ENCODE measurements at places on chromosomes 1 and 21.

DNA sequence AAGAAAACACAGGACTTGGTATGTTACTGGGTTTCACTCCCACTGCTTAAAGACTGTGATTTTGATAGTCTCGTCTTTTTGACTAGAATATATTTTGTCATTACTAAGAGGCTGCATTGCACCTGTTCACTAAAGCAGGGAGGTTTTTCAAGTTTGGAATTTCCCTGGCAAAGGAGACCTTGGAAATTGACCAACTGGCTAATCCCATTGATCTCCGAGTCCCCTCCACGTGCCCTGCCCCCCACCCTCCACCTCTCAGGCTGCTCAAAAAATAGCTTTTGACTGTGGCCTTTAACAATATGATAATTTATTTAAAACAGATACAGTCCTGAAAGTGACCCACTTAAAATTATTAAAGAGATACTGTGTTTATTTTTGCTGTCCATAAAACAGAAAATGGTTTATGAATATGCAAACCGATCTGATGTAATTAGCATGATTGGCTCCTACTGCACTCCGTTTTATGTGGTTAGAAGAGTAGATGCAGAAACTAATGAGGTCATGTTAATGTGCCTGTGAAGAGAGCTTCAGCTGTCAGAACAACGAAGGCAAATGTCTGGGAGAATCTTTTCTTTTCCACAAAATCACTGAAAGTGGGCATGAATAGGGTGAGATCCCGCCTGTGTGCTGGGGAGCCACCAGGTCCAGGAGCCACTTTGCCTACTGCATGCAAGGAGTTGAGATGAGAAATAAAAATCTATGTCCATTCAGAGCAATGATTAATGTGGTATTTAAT, 361.5 kb downstream of the RRAGC start:
- DNase-seq, result no peak

- no peak for DNase-seq
Observed at GRCh38 chr1:7374563-7375160, 396.4 kb upstream of the VAMP3 start.

DNA sequence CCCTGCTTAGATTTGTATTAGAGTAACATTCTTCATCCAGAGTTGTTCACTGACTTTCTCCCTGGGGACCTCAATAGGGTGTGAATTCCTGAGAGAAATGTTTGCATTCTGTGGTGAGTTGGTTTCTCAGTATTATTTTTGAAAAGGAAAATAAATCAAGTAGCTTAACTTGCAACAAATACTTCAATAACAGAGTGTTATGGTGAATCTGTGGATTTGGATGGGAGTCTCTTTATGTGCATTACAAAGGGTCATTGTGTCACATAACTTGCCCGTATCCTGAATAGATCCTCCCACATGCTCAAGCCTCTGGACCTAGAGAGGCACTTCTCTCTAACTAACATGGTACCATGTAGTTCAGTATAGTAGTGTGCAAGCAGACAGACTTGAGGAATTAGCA, 68.4 kb upstream of the IPO9 start:
- DNase-seq, result no peak

- DNase-seq, result no peak
Observed at GRCh38 chr21:36915014-36915695, 51.3 kb downstream of the HLCS start.

DNA sequence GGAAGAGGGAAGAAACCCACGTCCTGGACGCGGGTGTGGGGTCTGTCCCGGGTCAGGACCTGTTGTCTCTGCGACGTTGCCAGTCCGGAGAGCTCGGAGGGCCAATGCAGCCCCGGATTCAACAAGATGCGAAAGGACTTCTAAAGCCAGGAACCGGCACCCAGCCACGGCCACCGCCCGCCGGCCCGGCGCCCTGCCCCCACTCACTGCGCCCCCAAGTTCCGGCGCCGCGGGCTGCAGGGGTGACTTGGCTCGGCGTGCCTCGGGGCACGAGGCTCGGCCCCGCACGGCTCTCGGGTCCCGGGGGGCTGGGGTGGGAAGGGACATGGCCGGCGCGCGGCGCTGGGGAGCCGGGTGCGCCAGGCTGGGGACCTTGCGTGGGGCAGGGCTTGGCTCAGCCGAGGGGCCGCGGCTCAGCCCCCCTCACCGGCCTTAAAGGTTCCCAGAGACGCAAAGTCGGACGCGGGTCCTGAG, 51.8 kb upstream of the H6PD start:
- peak; percentile 12 for DNase-seq

DNA sequence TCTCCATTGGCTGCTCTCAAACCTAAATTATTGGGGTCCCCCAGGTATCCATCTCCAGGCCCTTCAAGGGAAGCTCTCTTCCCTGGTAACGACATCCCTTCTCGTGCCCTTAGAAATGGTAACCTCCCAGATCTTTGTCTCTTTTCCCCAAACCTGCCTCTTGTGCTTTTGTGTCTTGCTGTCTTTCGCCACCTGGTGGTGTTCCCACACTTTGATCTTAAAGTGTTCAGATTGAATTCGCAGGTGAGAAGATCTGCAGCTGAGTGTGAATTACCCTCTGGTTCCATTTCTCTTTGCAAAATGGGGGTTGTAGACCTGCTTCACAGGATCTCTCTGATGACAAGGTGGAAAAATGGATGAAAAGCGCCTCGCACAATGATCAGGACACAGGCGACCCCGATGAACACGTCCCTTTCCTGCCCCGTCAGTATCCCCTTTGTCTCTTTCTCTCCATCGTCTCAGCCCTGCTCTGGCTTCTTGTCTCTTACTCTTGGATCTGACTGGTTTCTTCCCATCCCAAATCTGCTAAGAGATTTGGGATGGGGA, 53.1 kb downstream of the DOP1B start:
- DNase-seq, result peak; percentile 71

DNA sequence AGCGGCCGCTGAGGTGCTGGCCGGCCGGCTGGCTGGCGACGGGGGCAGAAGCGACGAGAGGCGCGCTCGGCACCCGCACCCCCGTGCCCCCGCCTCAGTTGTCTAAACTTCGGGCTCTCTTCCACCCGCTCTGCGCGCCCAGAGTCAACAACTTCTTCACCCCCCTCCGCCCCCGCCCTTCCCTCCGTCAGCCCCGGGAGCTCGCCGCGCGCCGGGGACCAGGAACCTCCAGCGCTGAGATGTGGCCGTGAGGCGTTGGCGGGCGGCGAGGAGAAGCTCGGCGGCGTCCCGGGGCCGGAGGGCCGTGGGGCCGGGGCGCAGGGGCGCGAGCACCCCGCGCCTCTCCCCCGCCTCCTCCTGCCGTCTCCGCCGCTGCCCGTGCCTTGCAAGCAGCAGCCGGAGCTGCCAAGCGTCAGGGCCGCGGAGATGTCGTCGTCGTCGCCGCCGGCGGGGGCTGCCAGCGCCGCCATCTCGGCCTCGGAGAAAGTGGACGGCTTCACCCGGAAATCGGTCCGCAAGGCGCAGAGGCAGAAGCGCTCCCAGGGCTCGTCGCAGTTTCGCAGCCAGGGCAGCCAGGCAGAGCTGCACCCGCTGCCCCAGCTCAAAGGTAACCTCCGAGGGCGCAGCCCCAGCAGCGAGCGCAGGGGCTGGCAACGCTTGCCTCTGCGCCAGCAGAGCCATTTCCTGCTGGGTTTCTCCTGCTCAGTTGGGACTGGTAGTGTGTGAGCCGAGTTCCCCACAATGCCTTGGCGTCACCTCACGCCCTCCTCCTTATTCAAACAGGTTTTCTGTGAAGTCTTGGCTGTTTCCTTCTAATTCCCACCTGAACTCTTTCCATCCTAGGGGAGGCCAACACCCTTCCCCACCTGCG, 710 bp downstream of the PPP2R5A start:
- peak; percentile 70 for DNase-seq

DNA sequence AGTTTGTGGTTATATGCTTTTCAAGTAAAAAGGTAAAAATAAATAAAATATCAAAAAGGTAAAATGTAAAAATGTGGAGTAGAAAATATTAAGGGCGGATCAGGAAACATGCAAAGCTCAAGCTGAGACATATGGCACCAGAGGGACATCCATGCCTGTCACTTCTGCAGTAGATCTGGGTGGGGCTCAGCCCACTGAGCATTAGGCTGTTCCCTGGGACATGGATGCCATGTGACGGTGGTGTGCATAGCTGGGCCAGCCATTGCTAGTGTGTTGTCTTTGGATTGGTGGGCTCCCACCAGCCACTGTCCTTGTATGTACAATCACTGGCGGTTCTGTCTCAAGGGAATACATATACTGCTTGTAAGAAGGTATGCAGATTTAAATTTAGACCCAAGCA, 3.0 kb downstream of the TTC13 start:
- no peak for DNase-seq

GRCh38 chr1:23380719-23381118, 11.1 kb upstream of the ZNF436 start:
- DNase-seq, result no peak

GRCh38 chr1:20349561-20349960, 58.9 kb downstream of the VWA5B1 start:
- DNase-seq, result no peak

GRCh38 chr1:155813672-155814071, 43.3 kb downstream of the GON4L start:
- no peak for DNase-seq

GRCh38 chr21:31136891-31137290, 98.6 kb upstream of the KRTAP19-8 start:
- no peak for DNase-seq

DNA sequence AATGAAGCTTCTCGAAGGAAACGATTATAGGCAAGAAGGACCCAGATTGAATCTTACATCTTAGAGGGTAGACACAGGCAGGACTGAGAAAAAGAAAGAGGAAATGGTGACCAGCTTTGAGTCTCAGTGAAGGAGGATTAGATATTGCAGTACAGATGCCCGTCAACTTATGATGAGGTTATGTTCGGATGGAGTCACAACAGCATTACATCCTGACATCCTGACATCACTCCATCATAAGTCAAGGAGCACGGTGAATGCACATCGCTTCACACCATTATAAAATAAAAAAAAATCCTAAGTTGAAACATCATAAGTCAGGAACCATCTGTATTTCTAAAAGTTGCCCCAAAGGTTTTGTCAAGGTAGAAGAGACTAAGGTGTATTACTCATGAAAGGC, 312.3 kb upstream of the PLXNA2 start:
- no peak for DNase-seq

- DNase-seq, result no peak
Observed at GRCh38 chr1:214372092-214372491, 91.1 kb downstream of the SMYD2 start.

GRCh38 chr1:101264697-101265096, 27.9 kb downstream of the S1PR1 start:
- DNase-seq, result peak; percentile 47

GRCh38 chr21:38329162-38329561, 72.4 kb downstream of the KCNJ15 start:
- DNase-seq, result no peak

DNA sequence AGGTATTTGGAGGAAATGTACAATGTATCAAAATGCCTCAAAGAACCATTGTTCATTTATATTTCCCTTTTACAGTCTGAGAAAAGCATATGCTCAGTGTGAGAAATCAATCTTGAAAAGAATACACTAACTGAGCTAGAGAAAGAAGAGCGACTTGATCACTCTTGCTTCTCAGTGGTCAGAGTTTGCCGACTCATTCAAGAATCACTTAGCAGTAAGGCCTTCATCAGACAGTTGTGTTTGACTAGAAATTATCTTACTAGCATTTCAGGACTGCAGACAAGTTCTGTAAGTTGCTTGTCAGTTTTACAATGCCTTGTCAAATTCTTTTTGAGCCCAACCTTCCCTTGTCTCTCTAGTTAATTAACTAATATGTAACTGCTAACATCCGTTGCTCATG, 12.9 kb downstream of the RGS18 start:
- no peak for DNase-seq

DNA sequence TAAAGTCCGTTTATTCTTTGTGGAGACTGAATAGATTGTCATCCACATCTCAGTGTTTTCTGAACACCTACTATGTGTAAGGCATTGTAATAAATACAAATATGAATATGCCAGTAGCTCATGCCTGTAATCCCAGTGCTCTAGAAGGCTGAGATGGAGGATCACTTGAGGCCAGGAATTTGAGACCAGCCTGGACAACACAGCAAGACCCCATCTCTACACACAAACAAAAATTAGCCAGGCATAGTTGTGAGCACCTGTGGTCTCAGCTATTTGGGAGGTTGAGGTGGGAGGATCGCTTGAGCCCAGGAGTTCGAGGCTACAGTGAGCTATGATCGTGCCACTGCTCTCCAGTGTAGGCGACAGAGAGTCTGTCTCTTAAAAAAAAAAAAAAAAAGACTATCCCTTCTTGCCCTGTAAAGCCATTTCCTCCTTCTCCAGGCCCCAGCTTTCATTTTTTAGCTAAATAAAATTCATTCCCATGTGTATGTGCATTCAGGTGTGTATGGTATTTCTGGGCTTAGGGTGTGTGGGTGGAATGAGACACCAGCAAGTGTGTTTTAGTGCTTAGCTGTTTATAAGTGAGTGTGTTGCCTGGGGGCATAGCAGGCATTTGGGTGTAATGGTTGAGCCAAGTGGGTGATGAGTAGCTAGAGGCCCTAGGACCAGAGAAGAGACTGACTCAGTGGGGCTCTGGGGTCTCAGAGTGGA, 7.8 kb downstream of the CELSR2 start:
- DNase-seq, result no peak

DNA sequence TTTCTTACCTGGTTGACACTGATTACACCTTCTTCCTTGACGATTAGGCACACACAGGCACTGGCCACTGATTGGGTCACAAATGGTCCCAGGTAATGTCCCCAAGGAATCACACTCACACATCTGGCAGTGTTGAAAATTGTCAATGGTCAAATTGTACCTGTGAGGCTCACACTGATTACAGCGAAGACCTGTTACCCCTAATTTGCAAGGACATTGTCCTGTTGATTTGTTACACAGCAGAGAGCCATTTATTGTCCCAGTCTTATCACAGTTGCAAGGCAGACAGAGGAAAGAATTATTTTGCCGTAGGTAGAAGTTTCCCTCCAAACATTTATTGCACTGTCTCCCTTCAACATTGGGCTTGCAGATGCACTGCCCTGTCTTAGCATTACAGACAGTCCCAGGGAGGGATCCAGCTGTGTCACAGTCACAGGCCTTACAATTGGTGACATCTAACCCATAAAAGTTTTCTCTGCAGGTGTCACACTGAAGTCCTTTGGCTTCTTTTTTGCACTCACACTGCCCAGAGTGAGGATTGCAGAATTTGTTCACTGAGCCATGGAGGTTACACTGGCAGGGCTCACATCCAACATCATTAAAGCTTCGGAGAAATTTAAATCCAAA, 176.6 kb downstream of the USH2A start:
- DNase-seq, result no peak

GRCh38 chr1:58966103-58966916, 182.5 kb upstream of the JUN start:
- no peak for DNase-seq

DNA sequence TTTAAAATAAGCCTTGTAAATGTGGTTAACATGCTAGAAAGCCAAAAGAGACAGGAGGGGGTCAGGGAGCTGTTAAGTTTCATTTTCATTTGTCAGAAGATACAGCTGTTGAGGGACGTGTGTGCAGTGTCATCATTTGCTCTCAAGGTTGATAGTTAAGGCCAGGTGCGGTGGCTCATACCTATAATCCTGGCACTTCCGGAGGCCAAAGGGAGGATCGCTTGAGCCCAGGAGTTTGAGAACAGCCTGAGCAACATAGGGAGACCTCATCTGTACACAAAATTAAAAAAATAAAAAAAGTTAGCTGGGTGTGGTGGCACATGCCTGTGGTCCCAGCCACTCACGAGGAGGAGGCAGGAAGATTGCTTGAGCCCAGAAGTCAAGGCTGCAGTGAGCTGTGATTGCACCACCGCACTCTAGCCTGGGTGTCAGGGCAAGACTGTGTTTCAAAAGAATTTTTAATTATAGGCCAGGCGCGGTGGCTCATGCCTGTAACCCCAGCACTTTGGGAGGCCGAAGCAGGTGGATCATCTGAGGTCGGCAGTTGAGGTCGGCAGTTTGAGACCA, 22.7 kb downstream of the ZBTB8OS start:
- peak; percentile 20 for DNase-seq

- no peak for DNase-seq
Observed at GRCh38 chr1:9705337-9706093, 54.0 kb downstream of the PIK3CD start.
